ENCODE measurements at places on chromosomes 5 and 9.

DNA sequence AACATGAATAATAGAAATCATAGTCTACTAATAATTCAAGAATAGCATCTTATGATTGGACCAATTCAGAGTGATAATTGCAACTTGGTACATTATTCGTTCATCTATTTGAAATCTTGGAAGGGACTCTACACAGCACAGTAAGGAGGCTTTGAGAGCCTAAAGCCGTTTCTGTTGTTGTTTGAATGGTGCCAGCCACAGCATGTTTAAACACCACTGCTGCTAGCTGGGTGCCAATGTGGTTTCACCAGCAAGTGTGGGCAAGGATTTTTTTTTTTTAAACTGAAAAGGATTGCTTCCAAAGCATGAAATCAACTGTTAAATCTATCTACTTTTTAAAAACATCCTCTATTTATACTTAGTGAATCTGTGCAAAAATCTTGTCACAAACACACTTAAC lies 253.9 kb upstream of the MAP3K1 start:
- no peak for DNase-seq

DNA sequence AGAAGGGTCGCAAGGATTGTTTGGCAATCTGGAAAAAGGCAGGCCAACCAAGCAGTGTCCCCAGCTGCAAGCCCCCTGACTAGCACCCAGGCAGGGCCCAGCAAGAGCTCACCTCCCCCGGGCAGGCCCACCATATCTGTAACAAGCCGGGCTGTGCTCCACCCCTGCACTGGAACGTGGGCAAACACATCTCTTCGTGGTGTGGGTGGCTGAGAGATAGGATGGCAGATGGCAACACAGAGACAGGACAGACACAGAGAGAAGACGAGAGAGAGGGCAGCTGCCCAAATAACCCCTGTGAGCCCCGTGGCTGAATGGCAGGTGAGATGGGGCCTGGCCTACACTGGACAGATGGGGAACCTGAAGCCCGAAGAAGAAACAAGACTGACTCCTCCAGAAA lies 9.4 kb downstream of the BBLN start:
- DNase-seq, result no peak

GRCh38 chr5:62585306-62585705 lies 6.7 kb downstream of the LRRC70 start:
- no peak for DNase-seq

GRCh38 chr5:134527961-134528424 lies 2.5 kb downstream of the JADE2 start:
- no peak for DNase-seq

GRCh38 chr9:125998837-125999503 lies 251.8 kb downstream of the PBX3 start:
- DNase-seq, result no peak

- DNase-seq, result no peak
Observed at GRCh38 chr5:72618708-72619107, 111.5 kb upstream of the ZNF366 start.

- DNase-seq, result no peak
Observed at GRCh38 chr5:68381060-68381459, 165.5 kb downstream of the PIK3R1 start.

DNA sequence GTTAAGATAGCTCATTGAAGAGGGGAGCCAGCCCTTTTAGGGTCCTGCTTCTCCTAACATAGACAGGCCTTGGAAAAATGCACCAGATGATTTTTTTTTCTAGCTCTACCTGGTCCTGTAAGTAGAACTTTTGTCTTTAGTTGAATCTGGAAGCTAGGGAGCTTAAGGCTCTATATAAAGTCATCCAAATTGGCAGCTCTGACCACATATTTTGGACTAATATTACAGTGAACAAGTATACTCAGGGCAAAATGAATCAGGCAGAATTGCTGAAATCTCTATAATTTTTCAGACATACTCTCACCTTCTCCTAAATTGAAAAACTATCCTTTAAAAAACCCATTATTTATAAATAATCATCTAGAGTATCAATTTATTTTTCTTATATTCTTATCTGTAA lies 375.6 kb downstream of the OSTF1 start:
- DNase-seq, result no peak

DNA sequence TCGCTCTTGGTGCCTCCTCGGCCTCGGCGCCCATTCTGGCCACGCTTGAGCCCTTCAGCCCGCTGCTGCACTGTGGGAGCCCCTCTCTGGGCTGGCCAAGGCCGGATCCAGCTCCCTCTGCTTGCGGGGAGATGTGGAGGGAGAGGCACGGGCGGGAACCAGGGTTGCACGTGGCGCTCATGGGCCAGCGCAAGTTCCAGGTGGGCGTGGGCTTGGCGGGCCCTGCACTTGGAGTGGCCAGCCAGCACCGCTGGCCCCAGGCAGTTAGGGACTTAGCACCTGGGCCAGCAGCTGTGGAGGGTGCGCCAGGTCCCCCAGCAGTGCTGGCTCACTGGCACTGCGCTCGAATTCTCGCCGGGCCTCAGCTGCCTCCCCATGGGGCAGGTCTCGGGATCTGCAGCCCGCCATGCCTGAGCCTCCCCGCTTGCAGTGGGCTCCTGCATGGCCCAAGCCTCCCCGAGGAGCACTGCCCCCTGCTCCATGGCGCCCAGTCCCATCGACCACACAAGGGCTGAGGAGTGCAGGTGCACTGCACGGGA lies 106.4 kb downstream of the SMC2 start:
- no peak for DNase-seq

DNA sequence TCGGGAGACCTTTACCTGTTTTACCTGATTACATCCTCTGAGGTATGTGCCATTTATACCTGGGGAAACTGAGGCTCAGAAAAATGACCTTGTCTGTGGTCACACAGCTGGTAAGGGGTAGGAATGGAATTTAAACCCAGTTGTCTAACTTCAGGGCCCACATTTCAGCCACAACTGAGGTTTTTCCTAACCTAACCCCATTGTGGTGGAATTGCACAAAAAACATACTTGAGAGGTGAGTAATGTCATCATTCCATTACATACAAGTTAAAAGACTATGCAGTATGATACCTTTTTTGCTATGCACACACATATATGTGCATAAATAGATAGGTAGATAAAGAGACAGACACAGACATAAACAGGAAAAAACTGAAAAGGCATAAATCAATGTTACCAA lies 14.1 kb downstream of the FGF1 start:
- DNase-seq, result no peak

DNA sequence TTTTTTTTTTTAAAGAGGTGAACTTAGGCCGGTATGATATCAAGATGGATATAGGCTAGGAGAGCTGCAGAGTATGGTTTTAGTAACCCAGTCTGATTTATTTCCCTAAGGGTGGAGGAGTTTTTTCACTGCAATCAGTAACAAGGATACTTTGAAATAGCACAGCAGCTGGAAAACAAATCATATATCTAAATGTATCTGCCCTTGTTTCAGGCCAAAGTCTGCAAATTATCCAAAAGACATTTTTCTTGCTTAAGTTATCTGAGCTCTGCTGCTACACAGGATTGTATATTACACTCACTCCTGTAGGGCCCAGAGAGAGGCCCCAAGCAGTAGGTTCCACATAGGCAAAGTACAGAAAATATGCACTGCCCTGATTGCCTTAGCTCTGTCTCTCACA lies 222.4 kb downstream of the NTRK2 start:
- no peak for DNase-seq
